Activated naive CD4-positive, alpha-beta T cell (primary cell): ENCODE measurements at places on chromosomes 7 and 10.

DNA sequence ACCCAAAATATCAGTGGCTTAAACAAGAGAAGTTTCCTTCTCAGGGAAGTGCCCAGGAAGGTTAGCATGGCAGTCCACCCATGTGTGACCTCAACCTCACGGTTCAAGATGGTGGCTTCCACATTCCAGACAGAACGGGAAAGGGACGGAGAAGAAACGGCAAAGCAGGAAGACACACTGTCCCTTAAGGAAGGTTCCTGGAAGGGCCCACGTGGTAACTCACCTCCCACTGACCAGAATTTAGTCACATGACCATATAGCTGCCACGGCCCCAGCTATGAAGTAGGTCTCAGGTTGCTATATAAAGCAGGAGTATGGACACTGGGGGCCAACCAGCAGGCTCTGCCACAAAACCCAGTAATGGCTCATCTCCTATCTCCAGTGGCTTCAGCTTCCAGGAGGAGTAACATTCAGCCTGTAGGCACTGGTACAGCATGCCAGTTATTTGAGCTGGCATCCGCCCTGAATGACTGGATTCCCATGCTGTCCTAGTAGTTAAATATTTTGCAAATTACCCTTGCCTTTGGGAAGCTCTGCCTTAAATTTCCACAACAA is 278.5 kb upstream of the KLF14 start:
- DNase-seq = no peak

GRCh38 chr7:20296444-20296843 is 34.3 kb upstream of the ITGB8 start:
- DNase-seq = no peak

DNA sequence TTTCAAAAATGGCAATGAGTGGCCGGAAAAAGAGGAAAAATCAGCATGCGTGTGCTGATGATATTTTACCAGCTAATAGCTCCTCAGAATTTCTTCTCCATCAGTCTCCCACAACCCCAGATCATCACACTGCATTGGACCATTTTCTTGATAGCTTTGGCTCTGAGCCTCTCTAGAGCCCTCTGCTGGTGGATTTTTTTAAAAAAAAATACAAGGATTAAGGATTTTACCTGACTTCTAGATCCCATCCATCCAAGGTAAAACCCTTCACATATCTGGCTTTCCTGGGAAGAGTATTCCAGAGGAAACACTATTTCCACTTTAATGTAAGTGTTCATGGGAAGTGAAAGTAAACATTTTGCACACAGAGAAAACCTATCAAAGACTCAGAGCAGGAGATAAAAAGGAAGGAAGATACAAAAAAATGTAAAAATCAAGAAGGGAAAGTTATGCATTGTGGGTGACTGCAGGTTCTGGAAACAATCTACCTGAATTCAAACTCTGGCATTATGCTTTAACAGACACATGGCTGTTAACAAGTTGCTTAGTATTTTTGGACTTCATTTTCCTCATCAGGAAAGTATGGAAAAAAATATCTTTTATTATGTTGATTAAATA is 380.9 kb downstream of the LRRTM3 start:
- DNase-seq = no peak

- no peak for DNase-seq
These were observed 234.7 kb upstream of the TCERG1L start for GRCh38 chr10:131546086-131546810.

DNA sequence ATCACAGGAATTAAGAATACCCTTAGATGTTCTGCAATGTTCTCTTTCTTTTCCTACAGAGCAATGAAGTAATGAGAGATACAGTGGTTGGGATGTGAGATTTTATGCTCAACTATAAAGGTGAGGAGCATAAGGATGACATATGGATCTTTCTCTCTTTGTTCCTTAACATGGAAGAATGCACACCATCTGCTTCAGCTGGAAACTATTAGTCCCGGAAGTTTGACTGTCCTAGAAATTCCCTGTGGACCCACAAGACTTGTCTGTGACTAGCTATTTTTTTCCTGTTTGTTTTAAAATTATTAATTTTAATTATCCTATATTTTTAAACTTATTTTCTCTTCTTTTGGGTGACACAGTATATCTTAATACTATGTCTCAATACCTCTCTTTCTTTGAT is 80.2 kb downstream of the DKK1 start:
- DNase-seq = no peak

GRCh38 chr7:149598721-149599308 is 101.2 kb upstream of the ZNF746 start:
- no peak for DNase-seq

DNA sequence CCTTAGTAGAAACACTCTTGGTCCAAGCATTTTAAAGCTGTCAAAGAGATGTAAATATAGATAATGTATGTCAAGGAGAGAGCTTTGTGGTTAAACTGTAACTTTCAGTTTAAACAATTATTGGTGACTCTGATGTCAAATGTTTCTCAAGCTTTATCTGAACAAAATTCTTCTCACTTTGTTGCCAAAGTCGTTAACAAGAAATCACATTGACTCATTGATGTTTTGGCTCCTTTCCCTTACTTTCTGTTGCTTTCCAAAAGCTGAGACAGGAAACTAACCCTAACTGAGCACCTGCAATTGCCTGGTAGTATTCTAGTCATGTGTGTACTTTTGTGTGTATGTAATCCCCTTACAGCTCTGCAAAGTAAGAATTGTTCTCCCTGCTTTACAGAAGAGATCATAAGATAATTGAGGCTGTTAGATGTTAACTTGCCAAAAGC is 108.5 kb downstream of the CFTR start:
- no peak for DNase-seq

DNA sequence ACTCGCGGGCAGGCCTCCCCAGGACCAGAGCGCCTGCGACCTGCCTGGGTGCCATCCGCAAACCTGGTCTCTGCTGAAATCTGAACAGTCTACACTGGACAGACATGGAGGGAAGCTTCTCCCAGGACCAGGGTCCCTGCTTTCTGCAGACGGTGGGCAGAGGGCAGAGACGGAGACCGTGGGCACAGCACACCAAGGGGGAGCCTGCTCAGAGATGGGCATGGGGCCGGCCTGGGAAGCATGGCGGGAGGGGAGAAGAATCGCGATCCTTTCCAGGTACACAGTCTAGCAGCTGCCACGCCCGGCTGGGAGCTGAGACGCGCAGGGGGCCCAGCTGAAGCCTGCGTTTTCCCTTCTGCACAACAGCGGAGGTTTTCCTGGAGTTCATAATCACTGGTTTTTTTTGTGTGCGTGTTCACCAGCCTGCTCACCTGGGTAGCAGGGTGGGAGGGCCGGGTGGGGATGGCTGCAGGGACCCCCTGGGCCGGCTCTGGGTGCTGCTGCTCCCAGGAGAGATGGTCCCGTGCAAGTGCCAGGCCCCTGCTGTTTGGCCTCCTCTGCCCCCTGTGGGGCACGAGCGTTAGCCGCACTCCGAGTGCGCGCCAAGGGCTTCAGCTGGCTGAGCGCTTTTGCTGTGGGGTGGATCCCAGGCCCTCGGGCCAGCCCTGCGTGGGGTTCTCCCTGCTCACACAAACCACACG is 448.8 kb downstream of the DNAJB6 start:
- no peak for DNase-seq

- DNase-seq = no peak
These were observed 489.4 kb upstream of the SORCS1 start for GRCh38 chr10:107653832-107654287.

DNA sequence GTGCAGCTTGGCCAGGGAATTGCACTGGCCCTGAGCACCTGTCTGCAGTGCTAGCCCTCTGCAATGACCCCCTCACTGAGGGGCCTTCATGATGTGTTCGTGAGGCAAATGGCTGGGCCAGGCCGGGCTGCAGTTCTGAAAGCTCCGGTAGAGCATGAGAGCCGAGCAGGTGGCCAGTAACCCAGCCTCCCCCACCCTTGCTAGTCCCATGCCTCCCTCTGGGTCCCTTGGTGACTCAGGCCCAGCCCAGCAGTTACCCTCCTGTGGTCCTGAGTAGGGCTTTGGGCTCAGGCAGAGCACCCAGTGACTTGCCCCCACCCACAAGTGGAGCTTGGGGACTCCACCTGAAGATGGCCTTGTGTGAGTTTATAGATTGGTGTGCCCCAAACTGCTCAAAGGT is 16.1 kb upstream of the CSGALNACT2 start:
- no peak for DNase-seq

- peak; percentile 10 for DNase-seq
These were observed 31.4 kb upstream of the NPVF start for GRCh38 chr7:25259487-25260243.

DNA sequence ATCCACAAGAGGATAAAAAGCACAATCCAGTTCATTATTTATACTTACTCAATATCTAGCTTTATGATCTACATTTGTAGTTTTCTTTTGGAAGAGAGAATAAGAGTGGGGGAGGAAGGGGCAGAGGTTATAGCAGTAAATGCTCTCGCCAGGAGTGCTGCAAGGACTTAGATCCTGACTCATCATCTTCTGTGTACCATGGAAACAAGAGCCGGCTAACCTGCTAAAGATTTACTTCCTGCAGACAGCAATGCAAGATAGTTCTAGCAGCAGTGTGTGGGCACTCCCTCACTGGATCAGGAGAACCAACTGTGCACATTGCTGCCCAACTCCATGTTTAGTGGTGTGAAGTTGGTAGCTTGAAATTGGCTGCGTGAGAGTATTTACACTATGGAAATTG is 47.7 kb upstream of the TRIL start:
- DNase-seq = no peak

DNA sequence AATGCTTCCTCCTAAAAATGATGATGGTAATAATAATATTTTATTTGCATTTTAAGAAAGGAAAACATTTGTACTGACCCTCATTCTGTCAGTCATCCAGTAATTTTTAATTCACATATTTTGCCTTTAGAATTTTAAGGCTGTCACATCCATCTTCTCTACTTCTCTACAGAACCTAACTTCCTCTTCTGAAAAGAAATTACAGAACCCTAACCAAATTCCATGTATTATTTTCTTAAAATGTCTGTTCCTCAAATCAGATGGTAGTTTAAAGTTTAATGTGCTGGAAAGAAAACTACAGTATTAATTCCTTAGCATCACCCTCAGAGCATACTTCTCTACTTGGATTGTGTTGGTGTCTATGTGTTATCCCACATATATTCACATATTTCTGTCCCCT is 9.0 kb downstream of the PIK3CG start:
- DNase-seq = no peak

- DNase-seq = no peak
These were observed 12.2 kb upstream of the C10orf105 start for GRCh38 chr10:71731791-71732190.

GRCh38 chr7:82839555-82839954 is 323.1 kb downstream of the PCLO start:
- no peak for DNase-seq

GRCh38 chr7:67866812-67867211 is 870.2 kb downstream of the TYW1 start:
- DNase-seq = no peak

DNA sequence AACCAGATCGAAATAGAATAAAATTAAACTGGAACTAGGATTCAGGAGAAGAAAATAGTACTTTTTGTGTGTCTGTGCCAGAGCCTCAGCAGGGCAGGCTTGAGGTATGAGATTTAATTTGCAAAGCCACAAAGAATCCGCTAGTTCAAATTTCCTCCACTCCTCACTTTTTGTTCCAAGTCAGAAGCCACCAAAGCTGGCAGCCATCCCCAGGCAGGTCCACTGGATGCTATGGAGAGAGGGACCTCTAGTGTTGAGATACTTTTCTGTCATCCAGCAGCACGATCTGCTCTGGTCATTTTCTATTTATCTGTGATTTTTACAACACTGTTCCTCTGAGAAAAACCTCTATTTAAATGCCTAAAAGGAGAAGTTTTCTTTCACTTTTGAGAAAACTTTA is 147.9 kb upstream of the FRMD4A start:
- no peak for DNase-seq

DNA sequence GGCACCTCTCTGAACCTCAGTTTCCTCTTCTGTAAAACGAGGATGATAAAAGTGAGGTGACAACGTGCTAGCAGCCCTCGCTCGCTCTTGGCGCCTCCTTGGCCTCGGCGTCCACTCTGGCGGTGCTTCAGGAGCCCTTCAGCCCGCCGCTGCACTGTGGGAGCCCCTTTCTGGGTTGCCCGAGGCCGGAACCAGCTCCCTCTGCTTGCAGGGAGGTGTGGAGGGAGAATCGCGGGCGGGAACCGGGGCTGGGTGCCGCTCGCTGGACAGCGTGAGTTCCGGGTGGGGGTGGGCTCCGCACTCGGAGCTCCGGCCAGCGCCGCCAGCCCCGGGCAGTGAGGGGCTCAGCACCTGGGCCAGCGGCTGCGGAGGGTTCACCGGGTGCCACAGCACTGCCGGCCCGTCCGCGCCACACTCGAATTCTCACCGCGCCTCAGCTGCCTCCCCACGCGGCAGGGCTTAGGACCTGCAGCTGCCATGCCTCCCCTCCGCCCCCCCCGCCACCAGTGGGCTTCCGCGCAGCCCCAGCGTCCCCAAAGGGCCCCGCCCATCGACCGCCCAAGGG is 24.3 kb upstream of the ACSL5 start:
- no peak for DNase-seq

DNA sequence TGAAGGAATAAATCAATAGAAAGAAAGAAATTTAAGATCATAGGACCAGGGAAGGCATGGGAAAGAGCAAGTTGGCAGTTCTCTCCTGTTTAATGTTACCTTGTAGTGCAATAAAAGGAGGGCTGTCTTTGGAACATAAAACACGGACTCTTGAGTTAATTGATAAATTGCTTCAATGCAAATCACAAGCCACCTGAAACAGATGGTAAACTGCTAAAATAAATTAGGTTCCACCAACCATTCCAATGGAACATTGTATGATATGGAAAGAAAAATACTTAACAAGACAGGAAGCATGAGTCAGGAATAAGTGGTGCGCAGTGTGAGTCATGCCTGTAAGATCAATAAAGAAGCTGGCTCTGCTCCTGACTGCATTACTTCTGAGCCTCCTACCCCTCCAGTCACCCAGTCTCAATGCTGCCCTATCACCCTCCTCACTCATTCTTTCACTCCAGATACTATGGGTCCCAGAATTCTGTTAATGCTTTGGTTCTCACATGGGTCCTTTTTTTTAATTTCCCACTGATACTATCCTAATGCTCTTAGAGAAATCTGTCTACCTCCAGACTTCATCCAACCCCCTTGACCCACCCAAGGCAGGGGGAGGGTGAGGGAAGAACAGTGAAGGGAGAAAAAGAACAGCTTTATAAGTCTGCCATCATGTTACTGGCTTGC is 78.9 kb downstream of the LRRC17 start:
- DNase-seq = no peak

GRCh38 chr10:47402641-47403301 is 18.7 kb upstream of the ZNF488 start:
- DNase-seq = no peak

DNA sequence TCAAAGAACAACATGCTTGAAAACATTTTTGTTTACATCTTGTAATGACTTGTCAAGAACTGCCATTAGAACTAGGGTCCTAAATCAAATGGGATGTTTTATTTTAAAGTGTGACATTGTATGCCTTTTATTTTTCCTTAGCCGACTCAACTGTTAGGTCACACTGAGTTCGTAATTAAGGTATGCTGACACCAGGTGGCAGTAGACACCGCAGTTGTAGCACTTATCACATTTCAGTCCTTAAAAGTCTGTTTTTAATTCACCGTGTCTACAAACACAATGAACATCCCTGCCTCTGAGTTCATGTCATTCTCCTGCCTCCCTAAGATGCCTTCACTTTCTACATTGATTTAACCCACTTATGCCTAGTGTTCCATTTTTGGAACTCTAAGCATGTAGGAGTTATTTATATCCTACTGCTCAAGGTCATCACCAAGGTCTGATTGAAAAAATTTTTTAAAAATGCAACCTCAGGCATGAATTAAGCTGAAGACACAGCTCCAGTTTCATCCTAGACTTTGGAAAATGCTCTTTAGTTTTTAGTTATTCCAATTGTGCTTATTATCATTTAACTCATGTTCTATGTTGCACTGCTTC is 186.1 kb downstream of the BMPER start:
- no peak for DNase-seq

GRCh38 chr7:73626814-73627213 is 2.5 kb upstream of the MLXIPL start:
- DNase-seq = no peak
